ENCODE measurements at places on chromosomes 7 and 10.

- H3K27ac ChIP-seq = no peak overlapping the region
- H3K36me3 ChIP-seq = peaks cover 2% of the 10 kb centered on the region
- H3K4me3 ChIP-seq = peak overlapping the region; percentile 28
- no peaks in the 10 kb centered on the region for H3K4me1 ChIP-seq
- peaks cover 54% of the 10 kb centered on the region for H3K27me3 ChIP-seq
Observed at GRCh38 chr10:114246679-114247305, 7.7 kb downstream of the VWA2 start.

GRCh38 chr10:62590306-62590705, 214.2 kb upstream of the ADO start:
- no peak overlapping the region for H3K4me3 ChIP-seq
- no peak overlapping the region for H3K27ac ChIP-seq
- peaks cover 42% of the 10 kb centered on the region for H3K27me3 ChIP-seq
- no peak for DNase-seq

DNA sequence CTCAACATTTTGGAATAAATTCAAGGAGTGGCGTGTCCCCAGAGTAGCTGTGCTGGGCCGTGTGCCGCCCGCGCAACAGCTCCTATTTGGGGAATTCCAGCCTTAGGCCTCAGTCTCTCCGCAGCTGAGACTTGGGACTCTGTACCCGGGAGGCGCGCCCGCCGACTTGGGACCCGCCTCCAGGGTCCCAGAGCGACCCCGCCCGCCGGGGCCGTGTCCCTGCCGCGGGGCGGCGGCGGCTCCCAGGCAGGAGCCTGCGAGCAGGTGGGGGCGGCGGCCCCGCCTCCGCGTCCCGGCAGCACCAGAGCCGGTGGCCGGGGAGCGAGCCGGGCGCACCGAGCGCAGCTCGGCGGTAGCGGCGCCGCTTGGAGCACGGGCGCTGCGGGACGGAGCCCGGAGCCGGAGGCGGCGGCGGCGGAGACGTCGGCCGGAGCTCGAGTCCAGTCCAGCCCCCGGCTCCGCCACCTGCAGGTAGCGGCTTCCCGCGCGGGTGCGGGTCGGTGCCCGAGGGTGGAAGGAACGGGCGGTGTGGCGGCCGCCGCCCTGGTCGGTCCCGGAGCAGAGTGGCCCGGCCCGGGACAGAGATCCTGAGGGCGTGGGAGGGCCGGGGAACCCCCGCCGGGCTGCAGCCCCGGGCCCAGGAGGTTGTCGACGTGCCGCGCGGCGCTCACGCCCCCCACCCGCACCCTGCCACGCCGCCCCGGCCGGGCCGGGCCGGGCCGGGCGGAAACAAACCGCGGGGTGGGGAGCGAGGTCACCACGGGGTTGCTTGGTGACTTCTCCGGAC, at the start of gene WIPF3:
Gene WIPF3 (plus strand): TSS at position 301 of the 787 bp plus-strand sequence. CDS start 28,217 bp downstream, outside the sequence.
- peak within 1 kb of the TSS; percentile 9 for H3K4me3 ChIP-seq
- H3K36me3 ChIP-seq = no peaks in the 10 kb centered on the region
- peaks cover 8% of the 10 kb centered on the region for H3K4me1 ChIP-seq

- H3K27me3 ChIP-seq = peaks cover 5% of the 10 kb centered on the region
- no peaks in the 10 kb centered on the region for H3K4me1 ChIP-seq
- H3K36me3 ChIP-seq = no peaks in the 10 kb centered on the region
- H3K4me3 ChIP-seq = no peak overlapping the region
- DNase-seq = no peak
Observed at GRCh38 chr7:78345979-78346378, 547.4 kb downstream of the PHTF2 start.

GRCh38 chr10:111479966-111480365, 403.1 kb downstream of the ADRA2A start:
- peaks cover 19% of the 10 kb centered on the region for H3K27me3 ChIP-seq
- no peak overlapping the region for H3K4me3 ChIP-seq
- H3K36me3 ChIP-seq = no peaks in the 10 kb centered on the region
- H3K4me1 ChIP-seq = no peaks in the 10 kb centered on the region
- no peak for DNase-seq
- no peak overlapping the region for H3K27ac ChIP-seq

DNA sequence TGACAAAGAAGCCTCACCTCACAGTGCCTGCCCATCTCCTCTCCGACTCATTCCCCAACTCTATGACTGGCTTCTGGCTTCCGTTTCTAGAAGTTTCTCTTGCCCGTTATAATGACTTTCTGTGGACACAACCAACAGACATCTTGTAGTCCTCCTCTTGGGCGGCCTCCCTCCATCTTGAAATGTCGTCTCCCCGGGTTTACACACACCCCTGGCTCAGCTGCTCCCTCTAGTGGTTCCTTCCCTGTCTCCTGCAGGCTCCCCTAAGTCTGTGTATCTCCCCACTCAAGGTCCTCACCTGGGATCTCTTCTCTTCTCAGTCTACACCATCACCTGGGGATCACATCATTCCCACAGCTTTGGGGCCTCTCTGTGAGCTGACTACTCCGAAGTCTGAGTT, 123.4 kb upstream of the NEBL start:
- DNase-seq = no peak
- H3K4me3 ChIP-seq = no peak overlapping the region
- no peaks in the 10 kb centered on the region for H3K4me1 ChIP-seq
- no peak overlapping the region for H3K27ac ChIP-seq

GRCh38 chr7:123538189-123538714, 3.9 kb upstream of the IQUB start:
- no peak for DNase-seq
- H3K4me3 ChIP-seq = peak overlapping the region; percentile 45
- peaks cover 11% of the 10 kb centered on the region for H3K4me1 ChIP-seq
- peaks cover 5% of the 10 kb centered on the region for H3K27me3 ChIP-seq

- H3K27ac ChIP-seq = no peak overlapping the region
- H3K4me3 ChIP-seq = no peak overlapping the region
- no peaks in the 10 kb centered on the region for H3K27me3 ChIP-seq
Observed at GRCh38 chr10:77328272-77328816, 309.3 kb downstream of the KCNMA1 start.

- H3K27ac ChIP-seq = peak overlapping the region; percentile 47
- no peak for DNase-seq
- no peaks in the 10 kb centered on the region for H3K36me3 ChIP-seq
Observed at GRCh38 chr10:119252051-119252465, 44.7 kb downstream of the GRK5 start.

DNA sequence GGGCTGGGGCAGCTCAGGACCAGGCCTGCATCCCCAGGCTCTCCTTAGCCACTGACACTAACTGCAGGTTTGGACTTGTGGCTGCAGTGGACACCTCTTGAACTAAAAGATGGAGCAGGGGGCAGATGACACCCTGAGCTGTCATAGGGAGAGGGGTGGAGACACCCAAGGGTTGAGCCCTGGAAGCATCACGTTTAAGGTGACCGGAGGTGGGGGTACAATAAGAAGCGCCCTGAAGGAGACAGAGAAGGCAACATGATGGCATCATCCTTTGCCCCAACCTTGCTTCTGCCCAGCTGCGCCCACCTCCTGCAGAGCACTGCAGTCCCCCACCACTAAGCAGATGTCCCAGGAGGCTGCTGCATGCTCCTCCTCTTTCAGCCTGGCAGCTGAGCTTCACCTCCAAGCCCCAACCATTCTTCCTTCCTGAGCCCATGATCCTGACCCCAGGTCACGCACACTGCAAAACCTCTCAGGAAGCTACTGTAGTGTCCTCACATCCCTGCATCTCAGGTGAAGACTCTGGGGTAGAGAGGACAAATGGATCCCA, 25.5 kb downstream of the OGDHL start:
- no peak for DNase-seq
- H3K27me3 ChIP-seq = peaks cover 6% of the 10 kb centered on the region
- no peak overlapping the region for H3K27ac ChIP-seq
- H3K36me3 ChIP-seq = no peaks in the 10 kb centered on the region
- H3K4me1 ChIP-seq = no peaks in the 10 kb centered on the region

DNA sequence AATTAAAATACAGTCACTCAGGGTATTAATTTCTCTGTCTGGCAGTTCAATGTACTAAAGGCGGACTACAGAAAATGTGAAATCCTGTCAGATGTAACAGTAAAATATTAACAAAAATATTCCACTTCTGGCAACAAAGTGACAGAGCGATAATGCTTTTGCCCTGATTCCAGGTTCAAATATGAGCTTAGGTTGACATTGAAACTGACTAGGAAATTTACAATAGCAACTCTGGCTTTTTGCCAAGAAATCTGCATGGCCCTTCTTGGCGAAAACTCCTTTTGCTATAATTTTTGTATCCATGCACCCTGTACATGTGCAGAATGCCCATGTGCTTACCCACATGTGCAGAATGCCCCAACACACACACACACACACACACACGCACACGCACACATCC, 552.2 kb downstream of the MDFIC start:
- peaks cover 27% of the 10 kb centered on the region for H3K4me1 ChIP-seq
- no peak overlapping the region for H3K27ac ChIP-seq
- H3K36me3 ChIP-seq = peaks cover 2% of the 10 kb centered on the region
- DNase-seq = no peak
- no peak overlapping the region for H3K4me3 ChIP-seq

DNA sequence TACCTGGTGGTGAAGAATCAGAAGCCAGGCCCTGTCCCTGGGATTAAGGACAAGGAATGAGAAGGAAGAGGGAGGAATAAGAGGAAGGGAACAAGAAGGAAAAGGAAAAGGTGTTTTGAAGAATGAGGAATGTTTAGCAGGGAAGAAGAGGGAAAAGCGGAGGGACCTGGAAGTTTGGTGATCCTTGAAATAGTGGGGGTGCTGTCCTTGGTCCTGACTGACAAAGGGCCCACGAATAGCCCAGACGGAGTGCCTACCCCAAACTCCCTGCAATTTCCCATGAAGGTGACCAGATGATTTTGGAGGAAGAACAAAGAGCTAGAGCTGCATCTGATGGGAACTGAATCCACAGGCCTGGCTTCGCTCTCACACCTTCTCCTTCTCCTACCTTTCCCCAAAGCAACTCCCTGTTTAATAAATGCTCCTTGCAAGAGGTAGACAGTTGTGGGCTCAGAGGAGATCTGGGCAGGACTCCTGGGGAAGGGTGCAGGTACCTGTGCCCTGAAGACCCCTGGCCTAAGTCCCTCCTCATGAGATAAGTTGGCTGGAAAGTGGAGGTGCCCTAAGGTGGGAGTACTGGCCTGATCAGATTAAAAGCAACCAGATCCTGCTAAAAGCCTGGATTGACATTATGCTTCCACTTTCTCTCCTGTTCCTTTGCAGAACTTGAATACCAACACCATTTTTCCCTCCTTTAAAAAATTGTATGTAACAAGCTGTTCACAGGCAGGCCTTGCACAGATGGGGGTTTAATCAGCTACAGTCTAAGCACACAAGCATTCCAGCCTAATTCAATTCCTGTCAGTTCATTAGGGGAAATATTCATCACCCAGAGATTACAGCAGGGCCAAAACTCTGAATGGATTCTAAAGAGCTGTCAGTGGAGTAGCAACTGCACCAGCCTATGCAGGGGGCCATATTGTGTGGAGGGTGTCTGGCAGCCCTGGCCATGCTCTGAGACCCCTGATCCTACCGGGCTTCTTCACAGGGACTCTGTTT, 19.4 kb downstream of the KAZALD1 start:
- peaks cover 62% of the 10 kb centered on the region for H3K27me3 ChIP-seq
- peaks cover 7% of the 10 kb centered on the region for H3K36me3 ChIP-seq
- H3K27ac ChIP-seq = no peak overlapping the region
- no peak overlapping the region for H3K4me3 ChIP-seq
- H3K4me1 ChIP-seq = no peaks in the 10 kb centered on the region
- no peak for DNase-seq

DNA sequence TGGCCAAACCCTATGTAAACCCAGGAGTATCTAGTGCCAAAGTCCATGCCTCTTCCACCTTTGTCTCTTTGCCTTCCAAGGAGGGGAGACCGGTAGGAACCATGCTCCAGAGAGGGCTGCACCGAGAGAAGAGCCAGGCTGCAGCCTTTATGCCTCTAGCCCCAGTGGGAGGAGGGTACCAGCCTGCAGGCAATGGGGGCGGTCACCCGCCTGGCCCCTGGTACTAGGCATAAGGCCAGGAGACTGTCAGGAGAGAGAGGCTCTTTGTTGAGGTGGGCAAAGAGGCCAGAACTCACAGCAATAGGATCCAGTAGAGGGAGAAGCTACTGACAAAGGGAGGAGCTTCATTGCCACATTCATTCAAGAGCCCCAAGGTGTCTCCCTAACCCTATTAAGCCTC, 146.6 kb upstream of the PDE1C start:
- no peak overlapping the region for H3K4me3 ChIP-seq
- no peak for DNase-seq
- H3K36me3 ChIP-seq = peaks cover 3% of the 10 kb centered on the region
- peaks cover 3% of the 10 kb centered on the region for H3K4me1 ChIP-seq
- peaks cover 8% of the 10 kb centered on the region for H3K27me3 ChIP-seq

DNA sequence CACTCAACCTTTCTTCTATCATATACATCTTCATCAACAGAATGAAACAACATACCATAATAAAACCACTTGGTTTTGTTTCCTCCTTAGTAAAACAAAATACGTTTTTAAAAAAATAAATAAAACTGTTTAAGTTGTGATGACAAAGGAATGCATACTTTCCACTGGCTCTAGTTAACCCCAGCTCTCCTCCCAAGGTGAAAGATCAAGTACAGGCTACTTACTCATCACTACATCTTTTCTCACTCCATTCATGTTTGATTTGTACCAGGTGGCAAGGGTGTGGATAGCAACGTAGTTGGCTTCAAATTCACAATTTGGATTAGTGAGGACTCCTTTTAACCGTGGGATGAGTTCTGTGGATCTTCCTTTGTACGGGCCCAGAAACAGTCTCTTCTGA, 14.7 kb downstream of the OGA start:
- H3K4me3 ChIP-seq = no peak overlapping the region
- H3K27ac ChIP-seq = no peak overlapping the region
- H3K36me3 ChIP-seq = peaks cover 8% of the 10 kb centered on the region
- DNase-seq = no peak
- H3K4me1 ChIP-seq = peaks cover 26% of the 10 kb centered on the region
- H3K27me3 ChIP-seq = no peaks in the 10 kb centered on the region

GRCh38 chr10:75431180-75432111, at the start of gene LRMDA:
LRMDA (plus strand) TSS chr10:75431624.
- DNase-seq = no peak
- H3K4me1 ChIP-seq = peaks cover 4% of the 10 kb centered on the region
- H3K27me3 ChIP-seq = peaks cover 74% of the 10 kb centered on the region
- no peak within 1 kb of the TSS for H3K27ac ChIP-seq
- H3K4me3 ChIP-seq = peak within 1 kb of the TSS; percentile 65

DNA sequence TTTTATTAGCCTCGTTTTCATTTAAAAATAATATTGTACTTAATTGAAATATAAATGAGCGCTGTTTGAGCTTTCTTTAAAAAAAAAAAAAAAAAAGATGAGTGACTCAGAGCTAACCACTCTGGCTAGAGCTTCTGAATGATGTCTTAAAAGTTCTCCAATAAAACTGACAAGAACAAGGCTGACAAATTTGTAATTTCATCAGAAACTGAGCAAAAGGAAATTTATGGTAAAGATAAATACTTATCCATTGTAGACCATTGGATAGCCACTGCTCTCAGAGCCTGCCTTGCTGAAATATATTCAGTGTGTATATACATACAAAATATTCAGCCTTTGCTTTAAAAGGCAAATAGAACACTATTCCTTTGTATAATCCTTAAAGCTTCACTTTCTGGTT, 91.2 kb upstream of the OIT3 start:
- H3K36me3 ChIP-seq = peaks cover 3% of the 10 kb centered on the region
- peaks cover 4% of the 10 kb centered on the region for H3K4me1 ChIP-seq
- H3K27me3 ChIP-seq = no peaks in the 10 kb centered on the region
- H3K27ac ChIP-seq = peak overlapping the region; percentile 11
- no peak overlapping the region for H3K4me3 ChIP-seq

- H3K36me3 ChIP-seq = no peaks in the 10 kb centered on the region
- peaks cover 16% of the 10 kb centered on the region for H3K27me3 ChIP-seq
- no peaks in the 10 kb centered on the region for H3K4me1 ChIP-seq
- no peak overlapping the region for H3K4me3 ChIP-seq
Observed at GRCh38 chr10:44756216-44756615, 154.9 kb upstream of the TMEM72 start.
